ENCODE measurements at places on chromosomes 7 and 10.
A peak's percentile ranks its signal among the peaks of the same experiment; 100 is the strongest.

- DNase-seq = no peak
Observed at GRCh38 chr10:59078978-59079377, 97.5 kb upstream of the PHYHIPL start.

GRCh38 chr10:8073691-8074416 lies 19.4 kb downstream of the GATA3 start:
- no peak for DNase-seq

DNA sequence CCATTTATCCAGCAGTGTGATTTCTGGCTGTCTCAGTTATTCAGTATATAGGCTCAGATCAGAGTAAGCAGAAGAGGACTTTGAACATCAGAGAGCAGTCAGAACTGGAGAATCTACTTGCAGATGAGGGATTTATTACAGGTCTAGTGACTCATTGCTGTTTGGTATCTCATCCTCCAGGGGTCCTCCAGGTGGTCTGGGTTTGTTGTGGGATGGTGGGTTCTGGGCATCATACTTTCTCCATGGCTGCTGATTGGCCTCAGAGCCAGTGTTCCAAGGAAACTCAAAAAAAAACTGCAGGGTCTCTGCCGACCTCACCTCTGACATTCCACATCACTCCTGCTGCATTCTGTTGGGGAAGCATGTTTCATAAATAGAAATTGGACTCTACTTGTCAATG lies 214.8 kb downstream of the CNTNAP2 start:
- no peak for DNase-seq

- peak; percentile 56 for DNase-seq
Observed at GRCh38 chr10:114779803-114780576, 41.6 kb upstream of the FHIP2A start.

GRCh38 chr7:130463553-130464434 lies 23.0 kb upstream of the CEP41 start:
- DNase-seq = no peak

DNA sequence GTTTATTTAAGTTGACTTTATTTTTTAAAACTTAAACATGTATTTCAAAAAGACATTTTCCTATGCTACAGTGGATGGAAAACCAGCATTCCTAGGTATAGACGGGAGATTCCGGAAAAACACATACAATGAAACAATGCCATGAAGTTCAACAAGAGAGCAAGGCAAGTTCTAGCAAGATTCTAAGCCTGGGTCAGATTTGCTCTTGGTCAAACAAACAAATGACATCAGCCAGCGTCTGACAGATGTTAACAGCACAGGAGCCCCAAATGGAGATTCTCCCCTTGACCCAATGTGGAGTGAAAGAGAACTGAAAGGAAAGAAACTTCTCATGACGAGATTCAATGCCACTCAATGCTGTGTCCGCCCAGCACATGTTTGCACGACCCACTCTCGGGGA lies 149.9 kb downstream of the NEURL1 start:
- DNase-seq = no peak

- no peak for DNase-seq
Observed at GRCh38 chr10:37747081-37747480, 110.3 kb downstream of the ZNF248 start.

GRCh38 chr10:24908793-24909423 lies 43.5 kb downstream of the PRTFDC1 start:
- peak; percentile 85 for DNase-seq

DNA sequence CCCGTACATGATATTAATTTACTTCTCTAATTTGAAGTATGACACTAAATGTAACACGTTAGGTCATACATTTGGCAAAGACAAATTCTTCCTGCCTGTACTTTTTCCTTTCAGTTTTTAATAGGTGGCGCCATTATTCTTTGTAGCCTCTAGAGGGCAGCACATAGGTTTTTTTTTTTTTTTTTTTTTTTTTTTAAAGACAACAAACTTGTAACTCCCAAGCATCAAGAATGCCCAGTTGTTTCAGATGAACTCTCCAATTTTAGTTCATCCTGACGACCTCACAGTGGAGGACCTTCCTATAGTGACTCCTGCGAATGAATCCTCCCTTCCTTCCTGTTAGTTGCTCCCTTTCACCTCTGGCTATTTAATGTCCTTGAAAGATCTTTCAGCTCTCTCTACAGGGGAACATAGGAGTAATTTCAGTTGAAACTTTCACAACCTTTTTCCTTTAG lies 139.3 kb upstream of the HDAC9 start:
- peak; percentile 79 for DNase-seq

GRCh38 chr7:7785344-7785973 lies 67.1 kb upstream of the RPA3 start:
- no peak for DNase-seq

DNA sequence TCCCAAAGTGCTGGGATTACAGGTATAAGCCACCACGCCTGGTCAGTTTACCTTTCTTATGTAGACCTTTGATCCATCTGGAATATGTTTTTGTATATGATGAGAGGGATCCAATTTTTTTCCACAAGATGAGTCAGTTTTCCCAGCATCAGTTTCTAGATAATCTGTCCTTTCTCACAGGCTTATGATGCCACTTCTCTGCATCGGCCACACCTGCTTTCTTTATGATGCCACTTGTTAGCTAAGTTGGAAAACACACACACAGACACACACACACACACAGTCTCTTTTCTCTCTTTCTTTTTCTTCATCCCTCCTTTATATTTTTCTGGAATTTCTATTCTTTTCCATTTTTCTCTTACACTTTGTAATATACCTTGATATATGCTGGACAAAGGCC lies 240.8 kb downstream of the BICC1 start:
- no peak for DNase-seq

GRCh38 chr7:81244224-81244623 lies 325.4 kb upstream of the SEMA3C start:
- peak; percentile 30 for DNase-seq

DNA sequence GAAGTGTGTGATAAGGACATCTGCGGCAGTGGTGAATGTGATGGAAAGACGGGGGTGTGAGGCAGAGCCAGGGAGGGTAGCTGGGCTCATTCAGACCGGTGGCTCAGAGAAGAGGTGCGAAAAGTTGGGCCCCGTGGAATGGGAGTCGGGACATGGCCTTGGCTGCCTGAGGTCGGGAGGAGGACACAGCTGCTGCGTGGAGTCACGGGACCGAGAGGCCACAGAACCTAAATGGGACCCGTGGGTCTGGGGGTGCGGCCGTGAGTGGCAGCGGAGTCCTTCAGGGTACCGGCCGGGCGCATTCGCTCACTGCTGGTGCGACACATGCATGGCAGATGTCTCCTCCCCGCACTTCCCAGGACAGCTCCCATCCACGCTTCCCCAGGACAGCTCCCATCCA lies 22.9 kb upstream of the LARP4B start:
- DNase-seq = no peak

DNA sequence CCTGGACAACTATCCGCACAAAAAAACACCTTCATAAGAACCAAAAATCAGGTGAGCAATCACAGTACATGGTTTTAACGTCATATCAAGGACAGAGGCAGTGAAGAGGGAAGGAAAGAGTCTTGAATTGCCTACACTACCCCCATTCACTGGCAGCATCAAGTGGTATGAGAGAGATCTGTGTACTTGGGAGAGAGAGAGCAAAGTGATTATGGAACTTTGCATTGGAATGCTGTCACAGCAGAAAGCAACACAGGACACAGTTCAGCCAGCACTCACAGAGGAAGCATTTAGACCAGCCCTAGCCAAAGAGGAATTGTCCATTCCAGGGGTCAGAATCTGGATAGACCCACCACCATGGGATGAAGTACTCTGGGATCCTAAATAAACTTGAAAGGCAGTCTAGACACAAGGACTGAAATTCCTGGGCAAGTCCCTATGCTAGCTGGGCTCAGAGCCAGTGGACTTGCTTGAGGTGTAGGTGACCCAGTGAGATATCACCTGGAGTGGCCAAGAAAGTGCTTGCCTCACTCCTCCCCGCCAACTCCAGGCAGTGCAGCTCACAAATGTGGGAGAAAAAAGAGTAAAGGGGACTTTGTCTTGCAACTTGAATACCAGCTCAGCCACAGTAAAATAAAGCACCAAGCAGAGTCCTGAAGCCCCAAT lies 30.5 kb upstream of the SFTPD start:
- no peak for DNase-seq

GRCh38 chr7:132362059-132362458 lies 214.2 kb downstream of the PLXNA4 start:
- no peak for DNase-seq

GRCh38 chr7:42694894-42695507 lies 216.9 kb downstream of the C7orf25 start:
- no peak for DNase-seq

GRCh38 chr7:158585721-158586498 lies 1.7 kb downstream of the PTPRN2 start:
- no peak for DNase-seq

GRCh38 chr7:157402911-157403534 lies 66.2 kb downstream of the DNAJB6 start:
- DNase-seq = no peak

- no peak for DNase-seq
Observed at GRCh38 chr7:17770710-17771375, 169.5 kb downstream of the SNX13 start.

DNA sequence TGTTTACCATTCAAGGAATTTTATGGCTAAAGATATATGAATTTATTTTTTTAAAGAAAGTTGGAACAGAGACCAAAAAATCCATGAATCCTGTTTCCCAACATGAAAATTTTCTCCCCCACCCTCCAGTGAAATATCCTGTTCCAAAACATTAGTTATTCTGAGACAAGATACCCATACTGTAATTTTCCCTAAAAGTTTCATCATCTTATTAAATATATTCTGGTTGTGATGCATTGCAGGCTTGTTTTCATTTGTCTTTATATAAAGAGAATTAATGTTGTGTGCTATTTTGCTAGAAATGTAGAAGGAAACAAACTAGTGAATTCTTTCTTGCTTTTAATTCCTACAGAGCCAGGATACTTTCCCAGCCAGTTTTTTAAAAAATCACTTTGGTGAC lies 106.6 kb downstream of the EXOC4 start:
- DNase-seq = no peak

DNA sequence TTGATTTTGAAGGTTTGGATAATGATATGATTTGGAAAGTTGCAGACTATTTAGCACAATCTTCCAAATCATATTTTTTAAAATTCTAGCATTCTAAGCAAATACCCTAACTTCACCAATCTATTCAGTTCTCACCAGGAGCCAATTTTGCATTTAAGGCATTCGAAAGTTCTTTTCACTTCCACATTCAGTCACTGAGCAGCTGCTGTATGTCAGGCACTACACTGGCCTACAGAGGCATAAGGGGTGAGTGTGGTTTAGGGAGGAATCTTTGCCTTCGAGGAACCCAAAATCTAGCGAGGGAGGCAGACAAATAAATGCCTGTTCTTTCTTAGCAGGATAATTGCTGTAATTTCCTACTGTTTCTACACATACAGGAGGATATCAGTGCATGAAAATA lies 10.7 kb upstream of the UCN3 start:
- no peak for DNase-seq

DNA sequence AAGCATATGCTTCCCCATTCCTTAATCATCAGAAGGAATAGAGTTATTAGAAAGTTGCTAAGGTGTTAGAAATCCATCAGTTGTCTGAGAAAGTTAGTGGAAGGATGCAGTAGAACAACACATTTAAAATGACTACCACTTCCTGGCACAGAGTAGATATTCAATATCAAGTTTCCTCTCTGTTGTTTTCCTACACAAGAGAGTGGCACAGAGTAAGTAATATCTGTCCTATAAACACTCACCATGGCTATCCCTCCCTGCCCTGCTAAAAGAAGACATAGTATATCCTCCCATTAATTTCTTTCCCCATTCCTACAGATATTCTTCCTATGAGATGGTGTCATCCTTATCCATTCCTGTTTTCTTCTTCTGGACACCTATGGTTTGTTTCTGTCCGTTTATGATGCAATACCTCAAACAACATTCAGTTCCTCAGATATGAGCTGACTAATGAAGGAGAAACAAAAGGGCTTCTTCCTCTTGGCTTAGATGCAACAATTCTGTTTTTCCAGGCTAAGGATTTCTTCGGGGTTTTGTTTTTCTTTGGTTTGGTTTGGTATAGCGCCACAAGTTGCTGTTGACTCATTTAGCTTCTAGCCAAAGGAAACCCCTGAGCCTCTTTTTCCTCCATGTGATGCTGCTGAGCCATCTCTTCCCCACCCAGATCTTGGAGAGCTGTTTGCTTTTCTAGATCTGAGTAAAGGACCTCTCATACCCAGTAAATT lies 32.9 kb upstream of the BPGM start:
- DNase-seq = peak; percentile 23

DNA sequence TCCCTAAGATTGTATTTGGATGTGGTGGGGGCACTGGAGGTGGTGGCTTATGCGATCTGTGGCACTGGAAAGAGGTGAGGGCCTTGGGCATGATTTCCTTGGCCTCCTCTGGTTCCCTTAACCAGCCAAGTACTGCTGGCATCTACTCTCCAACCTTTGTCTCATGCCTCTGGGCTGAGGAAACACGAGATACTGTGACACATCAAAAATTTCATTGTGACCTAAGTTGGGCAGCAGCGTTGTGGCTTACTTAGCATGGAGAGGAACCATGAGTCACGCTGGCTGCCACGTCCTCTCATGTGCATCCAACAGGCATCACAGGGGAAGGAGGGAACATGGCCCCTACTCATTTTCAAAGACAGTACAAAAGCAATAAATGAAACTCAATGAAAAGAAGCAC lies 29.7 kb upstream of the GSDME start:
- DNase-seq = peak; percentile 95

GRCh38 chr10:124119216-124119615 lies 25.8 kb upstream of the CHST15 start:
- DNase-seq = no peak

DNA sequence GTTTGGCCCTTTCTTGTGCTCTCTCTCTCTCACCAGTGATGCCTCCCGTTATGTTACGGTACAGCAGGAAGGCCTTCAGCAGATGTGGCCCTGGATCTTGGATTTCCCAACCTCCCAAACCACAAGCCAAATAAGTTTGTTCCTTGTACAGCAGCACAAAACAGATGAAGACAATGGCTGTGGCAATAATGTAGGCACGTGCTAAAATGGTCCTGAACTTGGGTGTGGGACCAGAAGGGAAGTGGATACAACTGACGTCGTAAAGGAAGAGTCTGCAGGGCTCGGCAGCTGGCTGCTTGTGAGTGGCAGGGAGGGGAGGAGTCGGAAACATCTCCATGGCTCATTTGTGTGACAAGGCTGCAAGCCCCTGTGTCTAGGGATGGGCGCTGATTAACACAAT lies 26.8 kb downstream of the PROSER2 start:
- DNase-seq = no peak

DNA sequence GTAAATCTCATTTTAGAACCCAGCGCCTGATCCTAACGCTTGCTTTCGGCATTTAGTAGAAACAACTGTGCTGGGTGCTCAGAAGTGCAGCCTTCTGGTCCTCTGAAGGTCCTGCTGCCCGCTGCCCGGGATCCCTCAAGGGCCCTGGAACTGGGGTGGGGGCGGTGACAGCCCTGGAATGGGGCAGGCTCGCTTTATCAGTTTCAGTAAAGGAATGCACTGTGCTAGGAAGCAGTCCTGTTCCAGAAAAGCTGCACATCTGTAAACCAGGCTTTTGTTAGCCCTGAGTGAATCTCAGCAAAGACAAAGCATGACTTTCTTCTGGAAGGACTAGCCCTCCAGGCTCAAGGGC lies 254.6 kb downstream of the TNS3 start:
- DNase-seq = no peak

- no peak for DNase-seq
Observed at GRCh38 chr7:6232534-6232933, 39.9 kb downstream of the CYTH3 start.

- peak; percentile 99 for DNase-seq
Observed at GRCh38 chr10:122494833-122495232, 33.5 kb downstream of the HTRA1 start.
